ENCODE measurements at places on chromosomes 7 and 10.

DNA sequence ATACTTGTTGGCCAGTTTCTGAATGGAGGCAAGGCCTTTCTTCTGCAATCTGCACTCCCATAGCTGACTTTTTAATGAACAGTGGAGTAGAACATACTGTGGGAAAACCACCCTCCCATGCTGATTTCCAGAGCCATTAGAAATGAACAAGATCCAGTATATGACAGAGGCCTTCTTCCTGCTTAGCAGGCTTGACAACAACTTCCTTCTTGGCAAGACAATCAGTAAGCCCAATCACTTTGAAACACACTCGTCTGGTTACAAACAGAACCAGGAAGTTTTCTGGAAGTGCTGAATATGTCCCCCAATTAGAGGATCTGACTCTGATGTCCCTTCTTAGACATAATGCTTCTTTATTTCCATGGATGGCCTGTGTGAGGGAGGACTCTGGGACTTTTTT lies 103.4 kb downstream of the SAMD9 start:
- no peak for DNase-seq

GRCh38 chr7:112252141-112252540 lies 45.6 kb downstream of the ZNF277 start:
- no peak for DNase-seq

DNA sequence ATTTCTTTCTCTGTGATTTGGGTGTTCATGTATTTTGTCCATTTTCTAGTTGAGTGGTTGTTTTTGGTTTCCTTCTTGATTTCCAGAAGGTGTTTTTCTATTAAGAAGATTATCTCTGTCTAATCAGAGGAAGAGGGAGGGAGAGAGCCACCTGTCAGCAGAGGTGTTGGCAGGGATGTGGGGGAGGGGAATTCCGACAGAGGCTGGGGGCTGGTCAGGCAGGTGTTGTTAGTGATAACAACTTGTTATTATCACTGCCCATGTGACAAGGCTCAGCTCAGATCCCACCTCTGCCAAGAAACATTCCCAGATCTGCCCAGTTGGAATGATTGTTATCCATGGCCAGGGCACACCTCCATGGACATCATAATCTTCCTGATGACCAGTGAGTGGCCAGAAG lies 293.4 kb downstream of the GFRA1 start:
- no peak for DNase-seq

DNA sequence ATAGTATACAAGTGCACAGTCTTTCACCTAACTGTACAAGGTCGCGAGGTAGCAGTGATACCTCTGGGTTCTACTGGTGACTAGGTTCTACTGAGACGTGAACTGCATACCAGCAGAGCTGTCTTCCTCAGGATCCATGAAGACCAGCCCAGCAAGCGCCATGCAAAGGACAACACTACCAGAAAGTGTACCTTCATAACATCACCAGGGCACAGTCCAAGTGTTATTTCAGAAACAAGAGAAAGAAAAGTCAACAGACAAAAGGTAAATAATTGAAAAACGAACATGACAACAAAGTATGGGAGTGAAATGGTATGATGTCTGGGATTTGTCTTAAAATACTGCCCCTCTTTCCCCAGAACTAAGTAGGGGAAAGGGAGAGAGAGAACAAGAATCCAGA lies 141.1 kb upstream of the ASAH2 start:
- no peak for DNase-seq

DNA sequence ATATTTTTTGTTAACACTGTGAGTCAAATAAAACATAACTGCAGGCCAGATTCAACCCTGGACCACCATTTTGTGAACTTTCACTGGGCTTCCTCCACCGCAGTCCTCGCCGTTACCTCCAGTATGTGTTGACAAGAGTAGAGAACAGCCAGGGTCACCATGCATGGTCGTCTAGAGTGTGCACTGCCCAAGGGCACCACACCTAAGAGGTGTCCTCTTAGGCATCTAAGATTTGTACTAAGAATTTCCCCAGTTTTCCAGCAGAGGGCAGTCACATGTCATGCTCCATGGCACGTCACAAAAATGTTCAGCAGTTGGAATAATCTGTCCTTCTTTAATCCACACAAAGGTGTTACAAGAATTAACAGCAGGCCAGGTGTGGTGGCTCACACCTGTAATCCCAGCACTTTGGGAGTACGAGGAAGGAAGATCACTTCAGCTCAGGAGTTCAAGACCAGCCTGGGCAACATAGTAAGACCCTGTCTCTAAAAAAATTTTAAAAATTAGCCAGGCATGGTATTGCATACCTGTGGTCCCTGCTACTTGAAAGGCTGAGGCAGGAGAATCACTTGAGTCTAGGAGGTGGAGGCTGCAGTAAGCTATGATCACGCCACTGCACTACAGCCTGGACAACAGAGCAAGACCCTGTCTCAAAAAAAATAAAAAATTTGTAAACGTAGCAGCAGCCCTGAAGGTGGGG lies 71.2 kb upstream of the FOXK1 start:
- peak; percentile 39 for DNase-seq

GRCh38 chr7:36029853-36030515 lies 123.1 kb upstream of the EEPD1 start:
- no peak for DNase-seq

- no peak for DNase-seq
These were observed 478.7 kb downstream of the TYW1 start for GRCh38 chr7:67475293-67475692.

DNA sequence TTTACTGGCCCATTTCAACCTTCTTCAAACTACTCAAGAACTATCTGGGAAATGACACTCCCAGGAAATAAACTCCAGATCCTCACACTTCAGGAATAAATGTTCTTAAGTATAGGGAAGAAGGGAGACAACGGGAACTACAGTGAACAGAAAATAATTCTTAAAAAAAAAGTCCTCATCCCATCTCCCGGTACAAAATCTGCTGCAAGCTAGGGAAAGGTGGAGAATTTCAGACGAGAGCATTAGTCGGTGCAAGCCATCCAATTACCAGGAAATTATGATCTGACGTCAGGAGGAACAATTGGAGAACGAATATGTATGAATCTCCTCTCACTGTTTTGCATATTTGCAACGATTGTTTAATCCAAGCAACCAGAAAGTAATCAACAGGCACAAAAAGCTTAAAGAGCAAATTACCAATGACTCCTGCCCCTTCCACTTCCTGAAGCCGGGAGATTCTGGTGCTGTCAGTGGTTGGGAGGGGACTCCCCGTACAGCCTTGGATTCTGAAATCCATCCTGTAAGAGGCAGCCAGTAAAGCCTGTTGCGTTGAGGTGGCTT lies 15.1 kb upstream of the GATA3 start:
- no peak for DNase-seq

DNA sequence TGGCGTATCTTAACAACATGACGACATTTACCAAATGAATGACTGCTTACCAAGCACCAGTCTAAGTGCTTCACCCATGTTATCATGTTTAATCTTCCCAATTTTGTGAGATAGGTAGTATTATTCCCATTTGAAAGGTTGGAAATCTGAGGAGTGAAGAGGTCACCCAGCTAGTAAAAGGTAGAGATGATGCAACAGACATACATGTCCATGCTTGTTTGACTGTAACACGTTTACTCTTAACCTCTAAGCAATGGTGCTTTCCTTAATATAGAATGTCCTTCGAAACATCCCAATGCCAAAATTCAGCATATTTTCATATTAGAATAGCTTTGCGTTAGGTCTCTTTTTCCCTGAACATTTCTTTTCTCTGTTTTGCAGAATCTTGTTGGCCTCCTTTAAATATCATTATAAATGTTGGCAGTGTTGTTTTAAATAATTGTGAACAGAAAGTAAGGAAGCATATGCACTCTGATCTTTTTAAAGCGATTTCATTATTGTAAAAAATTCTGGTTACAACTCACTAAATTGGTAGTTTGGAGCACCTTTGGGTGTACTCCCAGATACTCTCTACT lies 722.8 kb downstream of the AUTS2 start:
- no peak for DNase-seq

GRCh38 chr7:102061354-102061945 lies 225.2 kb upstream of the SH2B2 start:
- DNase-seq: no peak

Measured in NCI-H446 (cell line).